ENCODE measurements at places on chromosomes 12 and 14. TPM values are rescaled to one million over a fixed set of nuclear protein-coding genes. Genes with fewer than 3 reads are reported as not detected.

- DNase-seq: peak; percentile 39
Observed at GRCh38 chr12:80858356-80858755, 79.4 kb downstream of the LIN7A start.

CCDC177 gene
- total RNA-seq: not detected

LRP1-AS gene
- total RNA-seq: not detected

ATL1 gene
- 14.9 TPM for total RNA-seq

- no peak for DNase-seq
Observed at GRCh38 chr14:36067428-36068187, 108.9 kb downstream of the PTCSC3 start.

NUDT14 gene
- 14.7 TPM for total RNA-seq

P2RX7 gene
- 0.32 TPM for total RNA-seq

- DNase-seq: no peak
Observed at GRCh38 chr12:63164911-63165310, 13.9 kb upstream of the AVPR1A start.

DNA sequence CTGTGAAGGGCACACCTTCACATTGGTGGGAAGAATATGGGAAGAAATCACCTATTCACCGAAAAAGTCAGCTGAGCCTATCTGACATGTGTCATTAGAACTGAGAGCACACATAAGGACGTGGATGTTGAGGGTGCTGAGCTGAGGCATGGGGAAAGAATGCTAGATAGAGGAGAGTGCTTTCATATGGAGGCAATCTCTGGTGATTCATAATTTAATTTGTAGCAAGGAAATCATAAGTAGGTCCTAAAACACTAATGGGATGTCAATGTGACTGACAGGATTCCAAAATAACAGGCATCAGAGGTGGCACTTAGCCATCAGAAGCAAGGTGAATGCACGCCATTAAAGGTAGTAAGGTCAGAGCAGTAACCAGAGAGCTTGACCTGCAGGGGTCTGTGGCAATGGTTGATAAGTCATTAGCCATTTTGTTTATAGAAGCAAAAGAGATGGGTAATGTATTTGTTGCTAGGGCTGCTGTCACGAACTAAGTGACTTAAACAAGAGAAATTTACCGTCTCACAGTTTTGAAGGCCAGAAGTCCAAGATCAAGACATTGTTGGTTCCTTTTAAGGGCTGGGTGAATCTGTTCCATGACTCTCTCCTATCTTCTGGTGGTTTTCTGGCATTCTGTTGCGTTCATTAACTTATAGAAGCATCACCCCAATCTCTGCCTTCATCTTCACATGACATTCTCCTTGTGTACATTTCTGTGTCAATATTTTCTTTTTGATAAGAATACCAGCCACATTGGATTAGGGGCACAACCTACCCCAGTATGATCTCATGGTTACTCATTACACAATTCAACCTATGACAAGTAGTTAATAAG lies 69.3 kb downstream of the ANKS1B start:
- peak; percentile 19 for DNase-seq

DNA sequence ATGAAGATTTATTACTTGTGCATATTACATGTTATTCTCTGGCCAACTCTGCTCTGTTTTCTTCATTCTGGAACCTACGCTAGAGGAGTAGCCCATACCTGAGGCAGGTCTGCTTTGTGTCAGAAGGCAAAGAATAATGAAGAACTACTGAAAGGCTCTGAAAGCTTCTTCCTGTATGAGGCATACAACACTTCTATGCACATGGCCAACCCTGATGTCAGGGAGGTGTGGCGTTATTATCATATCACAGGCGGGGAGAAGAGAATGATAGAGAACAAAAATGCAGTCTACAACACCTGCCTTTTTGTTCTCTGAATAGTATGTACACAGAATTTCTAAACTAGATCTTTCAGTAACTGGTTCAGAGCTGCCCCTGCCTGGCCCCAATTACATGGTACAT lies 32.5 kb upstream of the CRY1 start:
- no peak for DNase-seq

DNA sequence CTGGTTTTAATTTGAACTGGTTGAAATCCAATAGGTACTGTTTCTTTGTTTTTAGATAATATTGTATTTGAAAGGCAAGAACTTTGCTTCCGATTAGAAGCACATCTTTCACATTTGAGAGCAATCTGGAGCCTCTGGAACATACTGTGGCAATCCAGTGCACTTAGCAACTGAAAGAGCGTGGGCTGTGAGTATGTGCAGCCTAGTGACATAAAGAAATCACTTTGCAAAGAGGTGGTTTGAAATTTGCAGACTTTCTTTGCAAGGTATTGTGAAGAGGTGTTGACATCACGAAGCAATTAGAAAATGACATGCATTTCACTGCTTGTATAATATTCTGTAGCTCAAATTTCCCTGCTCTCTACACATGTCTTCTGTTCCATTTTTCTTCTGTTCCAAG lies 23.5 kb upstream of the CFAP54 start:
- DNase-seq: no peak

- DNase-seq: no peak
Observed at GRCh38 chr12:101581190-101581589, 13.6 kb upstream of the MYBPC1 start.

COCH gene
- total RNA-seq: 1.5 TPM

NKX2-1 gene
- total RNA-seq: not detected
